NCI-H1092 treated with DMSO at 0.1 percent for 48 hours (cell line): ENCODE measurements at places on chromosomes 1 and 21.

GRCh38 chr1:174769961-174770549 lies 229.7 kb upstream of the CACYBP start:
- peak; percentile 45 for DNase-seq

DNA sequence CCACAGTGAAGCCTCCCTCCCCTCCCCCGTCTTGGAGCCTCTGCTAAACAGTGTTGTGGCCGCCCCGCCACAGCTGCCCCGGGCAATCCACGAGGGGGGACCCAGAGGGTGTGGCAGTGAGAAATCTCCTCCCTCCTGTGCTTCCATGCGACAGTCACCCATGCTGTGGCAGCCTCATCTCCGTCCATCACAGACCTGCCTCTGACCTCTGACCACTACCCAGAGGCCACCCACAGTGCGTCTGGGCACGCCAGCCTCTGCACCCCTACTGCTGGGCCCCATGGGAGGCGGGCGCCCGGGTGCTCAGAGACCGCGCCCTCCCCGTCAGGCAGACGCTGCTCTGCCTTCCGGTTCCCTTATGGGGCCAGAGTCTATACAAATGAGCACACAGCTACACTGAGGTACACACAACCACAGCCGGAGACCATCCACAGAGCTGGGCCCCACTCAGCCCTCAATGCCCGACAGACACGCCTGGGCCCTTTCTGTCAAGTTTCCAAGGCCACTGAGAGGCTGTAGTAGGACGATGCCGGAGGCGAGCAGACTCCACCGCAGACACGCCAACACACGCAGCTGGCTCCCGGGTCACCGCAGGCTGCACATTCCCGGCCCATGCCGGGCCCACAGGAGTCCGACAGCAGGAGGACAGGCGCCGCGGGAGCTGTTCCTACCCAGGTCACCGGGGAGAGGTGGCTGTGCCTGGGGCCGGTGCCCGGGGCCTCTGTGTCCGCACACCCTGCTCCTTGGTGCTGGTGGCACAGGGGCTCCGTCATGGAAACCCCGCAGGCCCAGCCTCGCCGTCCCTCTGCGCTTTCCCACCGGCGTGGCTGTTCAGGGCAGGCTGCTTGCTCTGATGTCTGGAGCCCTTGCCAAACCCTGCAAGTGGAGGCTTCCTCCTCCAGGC lies 23.9 kb upstream of the TMEM52 start:
- no peak for DNase-seq

GRCh38 chr1:44499306-44499705 lies 94.3 kb downstream of the RNF220 start:
- DNase-seq = no peak

DNA sequence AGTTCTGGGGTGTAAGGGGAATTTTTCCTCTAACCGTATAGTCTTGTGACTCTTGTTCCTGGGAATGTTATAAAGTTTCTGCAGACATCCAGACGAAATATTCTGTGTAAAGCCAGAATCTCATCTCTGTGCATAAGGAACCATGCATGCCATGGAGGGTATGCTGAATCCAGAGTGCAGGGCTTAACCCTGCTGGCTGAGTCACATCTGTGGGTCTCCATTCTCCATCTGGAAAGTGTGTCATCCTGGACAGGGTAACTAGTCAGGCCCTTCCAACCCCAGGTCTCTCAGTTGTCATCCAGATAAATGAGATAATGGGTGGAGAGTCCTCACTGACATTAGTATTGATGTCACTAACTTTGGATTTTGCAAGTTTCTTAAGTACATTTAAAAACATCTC lies 48.8 kb downstream of the ATP5PO start:
- no peak for DNase-seq

DNA sequence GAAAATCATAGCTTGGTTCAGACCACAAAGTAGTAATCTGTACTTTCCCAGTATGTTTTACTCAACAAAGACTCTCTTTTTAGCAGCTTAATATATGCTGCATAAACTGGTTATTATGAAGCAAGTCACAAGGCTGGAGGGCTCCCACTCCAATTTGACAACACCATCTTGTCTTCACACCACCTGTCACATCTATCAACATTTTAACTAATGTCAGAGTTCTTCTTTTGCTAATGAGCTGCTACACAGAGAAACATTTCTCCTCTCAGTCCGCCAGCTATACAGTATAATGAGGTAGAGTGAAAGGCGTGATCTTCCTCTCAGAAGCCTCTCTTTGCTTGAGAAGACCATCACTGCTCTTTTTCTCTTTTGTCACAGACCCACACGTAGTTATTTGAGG lies 230.1 kb downstream of the BARHL2 start:
- DNase-seq = no peak

DNA sequence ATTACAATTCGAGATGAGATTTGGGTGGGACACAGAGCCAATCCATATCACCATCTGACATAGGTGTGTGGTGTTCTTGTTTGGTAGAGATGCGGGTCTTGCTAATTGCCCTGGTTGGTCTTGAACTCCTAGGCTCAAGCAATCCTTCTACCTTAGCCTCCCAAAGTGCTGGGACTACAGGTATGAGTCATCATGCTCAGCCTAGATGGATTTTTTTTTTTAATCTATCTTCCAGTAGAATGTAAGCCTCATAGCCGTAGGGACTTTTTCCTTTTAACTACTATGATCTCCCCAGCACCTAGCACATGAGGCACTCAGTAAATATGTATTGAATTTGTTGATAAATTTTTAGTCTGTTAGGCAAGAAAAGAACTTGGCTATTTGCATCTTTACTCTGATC lies 94.6 kb upstream of the TENT5C start:
- no peak for DNase-seq

DNA sequence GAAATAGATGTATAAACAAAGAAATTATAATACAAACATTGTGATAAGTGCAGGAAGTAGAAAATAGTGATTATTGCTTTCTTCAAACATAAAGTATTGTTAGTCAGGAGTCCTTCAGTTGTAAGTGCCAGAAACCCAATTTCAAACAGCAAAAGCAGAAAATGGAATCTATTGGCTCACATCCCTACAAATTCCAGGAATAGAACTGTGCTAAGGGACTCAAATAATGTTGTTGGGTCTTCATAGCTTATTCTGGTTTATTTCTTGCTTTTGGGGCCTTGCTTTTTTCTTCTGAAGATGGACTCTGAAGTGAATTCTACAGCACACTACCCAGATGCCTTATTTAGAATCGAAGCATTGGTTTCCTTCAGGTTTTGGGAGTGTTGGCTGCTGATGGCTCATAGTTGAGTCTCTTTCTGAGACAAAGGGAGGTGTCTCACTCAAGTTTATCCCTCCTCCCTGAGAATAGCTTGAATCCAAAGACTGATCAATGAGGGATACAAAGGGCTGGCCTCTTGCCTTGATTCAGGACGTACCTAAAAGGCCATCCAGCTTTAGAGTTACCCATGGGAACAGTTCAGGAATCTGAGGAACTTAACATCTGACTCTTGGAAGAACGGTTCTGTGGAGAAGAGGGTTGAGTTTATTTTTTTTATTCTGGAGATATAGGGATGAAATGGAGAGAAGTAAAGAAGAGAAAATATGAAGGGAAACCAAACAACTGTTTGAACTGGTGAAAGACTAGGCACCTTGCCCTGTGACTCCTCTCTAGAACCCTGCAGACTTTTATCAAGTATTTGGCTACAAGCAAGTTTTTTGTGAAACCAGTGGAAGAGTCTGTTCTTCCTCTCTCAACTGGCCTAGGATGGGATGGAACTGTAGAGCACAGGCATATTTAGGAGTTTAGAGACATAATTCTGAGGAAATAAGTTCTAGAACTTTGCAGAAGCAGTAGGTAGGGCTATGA lies 39.0 kb upstream of the ATG4C start:
- no peak for DNase-seq

GRCh38 chr1:143497374-143497747 lies 474.4 kb downstream of the FAM72C start:
- no peak for DNase-seq

DNA sequence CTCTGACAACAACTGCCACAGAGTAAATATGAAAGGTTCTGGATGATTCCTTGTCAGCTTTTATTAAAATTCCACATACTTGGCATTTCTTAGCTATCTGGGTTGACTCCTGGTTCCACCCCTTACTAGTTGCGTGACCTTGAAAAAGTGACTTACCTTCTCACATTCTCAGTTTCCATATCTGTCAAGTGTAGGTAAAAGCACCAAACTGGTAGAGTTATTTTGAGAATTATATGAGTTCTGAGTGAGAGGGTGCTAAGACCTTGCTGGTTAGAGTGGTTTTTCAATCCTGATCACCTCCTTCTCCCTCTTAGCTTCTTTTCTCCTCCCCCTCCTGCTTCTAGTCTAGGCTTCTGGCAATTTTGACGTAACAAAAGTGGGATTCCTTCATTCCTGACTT lies 83.4 kb upstream of the ABCD3 start:
- no peak for DNase-seq

GRCh38 chr21:36178349-36178748 lies 21.7 kb downstream of the DOP1B start:
- DNase-seq = no peak

DNA sequence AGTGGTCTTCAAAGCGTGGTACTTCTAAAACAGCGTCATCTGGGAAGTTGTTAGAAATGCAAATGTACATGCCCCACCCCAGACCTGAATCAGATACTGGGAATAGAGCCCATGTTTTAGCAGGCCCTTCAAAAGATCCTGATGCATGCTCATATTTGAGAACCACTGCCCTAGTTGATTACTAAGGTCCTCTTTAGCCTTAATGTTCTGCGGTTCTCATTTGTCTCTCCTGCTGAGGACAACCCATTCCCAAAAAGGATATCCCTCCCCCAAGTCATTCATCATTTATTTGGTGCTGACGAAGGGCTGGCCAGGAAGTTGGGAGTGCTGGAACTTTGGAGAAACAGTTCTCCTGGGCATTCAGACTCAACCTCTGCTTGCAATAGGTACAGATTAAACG lies 92.4 kb upstream of the RALGPS2 start:
- DNase-seq = no peak
